Left cardiac atrium (tissue), 4 donors: ENCODE measurements at places on chromosomes 6 and 20. TPM values are rescaled to one million over a fixed set of nuclear protein-coding genes. Genes with fewer than 3 reads are reported as not detected.
A peak's percentile ranks its signal among the peaks of the same experiment; 100 is the strongest.

- no peak for DNase-seq
These were observed 58.0 kb downstream of the DTD1 start for GRCh38 chr20:18645851-18646250.

Gene PRDM13
- total RNA-seq, result not detected

DNA sequence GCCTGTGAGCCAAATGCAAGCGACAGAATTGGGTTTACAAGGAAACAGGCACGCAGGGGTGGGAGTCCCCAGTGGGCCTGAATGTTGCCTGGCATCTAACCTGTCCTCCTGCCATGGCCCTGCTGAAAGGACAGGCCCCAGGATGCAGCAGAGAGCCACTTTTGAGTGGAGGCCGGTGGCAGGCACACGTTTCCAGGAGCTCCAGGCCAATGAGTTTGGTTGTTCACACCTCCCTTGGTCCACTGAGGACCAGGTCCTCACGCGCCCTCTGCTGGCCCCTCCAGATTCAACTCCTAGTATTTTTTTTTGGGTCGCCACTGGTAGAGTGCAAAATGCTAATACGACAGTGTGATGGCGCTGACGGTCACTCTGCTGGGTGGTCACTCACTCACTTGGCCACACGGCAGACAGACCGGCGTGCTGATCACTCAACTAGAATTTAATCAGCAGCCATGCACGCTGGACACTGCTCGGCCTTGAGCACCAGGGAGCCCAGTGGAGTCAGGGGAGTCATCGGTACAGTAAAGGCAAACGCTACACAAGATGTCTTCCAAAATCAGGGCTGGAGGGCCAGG lies 81.7 kb upstream of the NFATC2 start:
- DNase-seq, result peak; percentile 75

GRCh38 chr6:46684771-46685170 lies 2.9 kb upstream of the TDRD6 start:
- no peak for DNase-seq

GRCh38 chr20:2851086-2851485 lies 10.5 kb downstream of the VPS16 start:
- no peak for DNase-seq

- no peak for DNase-seq
These were observed 109.2 kb upstream of the SIRPG start for GRCh38 chr20:1766731-1767130.

GRCh38 chr6:109781001-109781400 lies 89.9 kb downstream of the FIG4 start:
- DNase-seq, result no peak

Gene CALHM6
- 2.3 TPM for total RNA-seq

DNA sequence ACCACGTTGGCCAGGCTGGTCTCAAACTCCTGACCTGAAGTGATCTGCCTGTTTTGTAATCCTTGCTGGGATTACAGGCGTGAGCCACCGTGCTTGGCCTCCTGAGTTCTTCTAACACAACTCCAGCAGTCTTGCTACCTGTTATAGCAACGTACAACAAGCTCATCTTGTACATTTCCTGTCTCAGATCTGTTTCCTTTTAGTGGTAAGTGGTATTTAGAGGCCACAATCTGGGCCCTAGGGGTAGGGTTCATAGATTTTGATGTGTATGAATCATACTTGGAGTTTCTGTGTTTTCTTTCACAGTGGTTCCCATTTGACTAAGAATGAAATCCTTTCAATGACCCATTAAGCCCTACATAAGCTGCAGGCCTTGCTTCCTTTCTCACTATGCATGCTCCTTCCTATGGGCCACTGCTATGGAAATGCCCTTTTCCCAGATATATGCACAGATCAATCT lies 27.1 kb upstream of the SYNCRIP start:
- no peak for DNase-seq

DNA sequence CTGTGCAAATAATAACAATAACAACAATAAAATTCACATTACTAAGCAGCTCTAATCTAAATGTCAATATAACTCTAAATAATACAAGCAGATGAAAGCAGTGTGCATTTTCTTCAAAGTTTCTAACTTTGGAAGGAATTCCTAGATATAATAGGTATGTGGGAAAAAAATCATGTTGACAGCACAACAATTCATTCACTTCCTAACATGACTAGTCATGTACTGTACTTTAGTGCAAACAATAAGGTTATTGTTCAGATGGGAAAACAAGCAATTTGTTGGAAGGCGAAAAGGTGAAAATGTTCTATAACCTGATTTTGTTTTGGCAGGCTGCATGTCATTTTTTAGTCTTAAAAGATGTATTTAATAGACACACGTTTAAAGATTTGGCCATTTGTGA lies 484.3 kb upstream of the JAG1 start:
- DNase-seq, result no peak

DNA sequence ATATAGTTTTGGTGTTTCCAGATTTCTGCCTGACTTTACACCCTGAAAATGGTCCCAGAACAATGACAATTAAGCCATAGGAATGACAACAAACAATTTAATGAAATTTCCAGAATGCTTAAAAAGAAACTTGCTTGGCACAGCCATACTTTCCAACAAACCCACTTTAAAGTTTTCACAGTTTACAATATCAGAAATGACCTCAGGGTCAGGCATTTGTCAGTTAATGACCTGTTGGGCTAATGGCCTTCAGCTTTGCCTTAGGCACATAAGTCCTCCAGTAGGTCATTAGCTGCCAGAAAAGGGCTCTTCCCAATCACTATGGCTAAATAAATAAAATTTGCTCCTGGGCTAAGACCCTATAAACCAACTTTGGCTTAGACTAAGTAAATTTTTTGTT lies 144.6 kb upstream of the BEND3 start:
- DNase-seq, result no peak

DNA sequence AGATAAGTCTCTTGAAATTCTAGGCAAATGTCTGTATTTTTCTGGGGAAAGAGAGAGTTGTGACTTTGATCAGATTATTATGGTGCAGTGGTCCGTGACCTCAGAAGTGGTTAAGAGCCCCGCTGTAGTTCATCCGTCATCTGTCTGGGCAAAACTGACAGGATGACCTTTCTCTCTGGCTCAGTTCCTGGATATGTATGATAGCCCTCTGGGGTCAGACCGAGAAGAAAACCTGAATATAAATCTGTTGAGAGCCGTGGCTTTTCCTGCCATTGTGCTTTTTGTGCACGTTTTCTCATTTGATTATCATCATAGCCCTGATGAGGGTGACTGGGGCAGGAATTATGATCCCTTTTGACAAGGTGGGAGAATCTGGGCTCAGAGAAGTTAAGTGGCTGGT lies 26.5 kb downstream of the GHRH start:
- DNase-seq, result no peak

GRCh38 chr20:60104993-60105803 lies 147.0 kb downstream of the CDH26 start:
- no peak for DNase-seq

DNA sequence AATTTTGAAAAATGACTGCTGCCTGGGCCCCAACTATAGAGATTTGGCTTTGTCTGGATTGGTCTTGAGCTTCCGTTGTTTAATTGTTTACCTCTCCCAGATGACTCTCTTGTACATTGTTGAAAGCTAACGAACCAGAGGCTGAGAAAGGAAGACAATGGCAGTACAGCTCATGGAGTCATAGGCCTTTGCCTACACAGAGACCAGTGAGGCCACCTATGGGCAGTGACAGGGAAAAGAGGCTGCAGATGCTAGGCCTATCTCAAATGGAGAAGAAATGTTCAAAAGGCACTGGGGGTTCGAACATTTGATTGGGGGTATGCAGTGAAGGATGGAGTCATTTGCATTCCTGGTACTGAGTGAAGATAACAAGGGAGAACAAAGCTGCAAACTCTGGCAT lies 29.1 kb downstream of the OPN5 start:
- no peak for DNase-seq

GRCh38 chr6:9292975-9293374 lies 857.6 kb upstream of the SLC35B3 start:
- DNase-seq, result no peak

Gene EYS
- 0.44 TPM for total RNA-seq
